Kidney glomerular epithelial cell (primary cell): ENCODE measurements at places on chromosomes 2 and 18.

GRCh38 chr18:42231284-42231683, 276.2 kb downstream of the PIK3C3 start:
- no peak for DNase-seq

GRCh38 chr2:239535413-239536144, 134.8 kb upstream of the HDAC4 start:
- DNase-seq: no peak

GRCh38 chr2:174219321-174219720, 29.0 kb downstream of the OLA1 start:
- no peak for DNase-seq

DNA sequence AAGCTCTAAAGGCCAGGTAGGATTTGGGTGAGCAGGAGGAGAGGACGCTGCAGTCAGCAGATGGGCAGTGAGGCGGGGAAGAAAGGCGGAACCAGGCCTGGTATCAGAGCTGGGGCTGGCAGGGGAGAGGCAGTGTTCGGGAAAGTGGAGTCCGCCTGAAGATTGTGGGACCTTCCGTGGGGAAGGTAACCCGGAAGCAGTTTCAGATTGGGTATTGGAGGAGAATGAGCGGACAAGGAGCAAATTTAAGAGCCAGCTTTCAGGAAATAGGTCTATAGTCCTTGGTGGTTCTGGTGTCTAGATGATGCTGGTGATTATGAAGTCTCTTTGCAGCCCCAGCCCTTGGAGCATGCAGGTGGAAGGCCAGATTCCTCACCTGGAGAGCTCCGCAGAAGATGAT, 51.0 kb downstream of the TCF7L1 start:
- no peak for DNase-seq

DNA sequence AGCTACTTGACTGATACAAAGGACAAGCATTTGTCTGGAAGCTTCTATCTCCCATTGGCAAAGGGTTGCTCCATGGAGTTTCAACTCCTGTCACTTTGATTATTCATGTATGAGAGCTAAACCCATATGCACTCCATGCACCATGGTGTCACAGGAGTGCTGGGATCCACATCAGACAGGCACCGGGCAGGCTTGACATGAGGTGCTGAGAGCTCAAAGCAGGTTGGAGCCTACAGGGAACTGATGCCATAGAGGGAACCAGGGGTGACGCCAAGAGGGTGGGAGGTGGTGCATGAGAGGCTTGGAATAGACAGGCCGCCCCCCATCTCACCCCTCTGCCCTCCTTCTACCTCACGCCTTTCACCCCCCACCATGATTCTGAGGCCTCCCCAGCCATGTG, 199.8 kb upstream of the CCDC68 start:
- DNase-seq: no peak

DNA sequence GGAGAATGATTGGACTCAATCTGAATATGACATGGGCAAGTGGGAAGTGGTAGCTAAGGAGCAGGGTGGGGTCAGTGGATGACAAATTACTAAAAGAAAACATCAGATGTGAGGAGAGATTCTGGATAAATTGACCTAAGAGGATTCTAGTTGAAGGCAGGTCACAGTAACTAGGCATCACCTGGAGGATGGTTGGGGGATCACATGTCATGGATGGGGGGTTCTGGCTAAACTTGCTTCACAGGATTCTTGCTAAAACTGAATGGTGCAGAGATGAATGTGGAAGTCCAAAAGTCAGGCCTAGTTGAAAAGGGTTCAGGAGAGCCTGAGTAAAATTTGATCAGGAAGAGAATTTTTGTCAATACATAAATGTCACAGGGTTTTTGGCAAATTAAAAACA, 18.3 kb downstream of the CLHC1 start:
- no peak for DNase-seq

DNA sequence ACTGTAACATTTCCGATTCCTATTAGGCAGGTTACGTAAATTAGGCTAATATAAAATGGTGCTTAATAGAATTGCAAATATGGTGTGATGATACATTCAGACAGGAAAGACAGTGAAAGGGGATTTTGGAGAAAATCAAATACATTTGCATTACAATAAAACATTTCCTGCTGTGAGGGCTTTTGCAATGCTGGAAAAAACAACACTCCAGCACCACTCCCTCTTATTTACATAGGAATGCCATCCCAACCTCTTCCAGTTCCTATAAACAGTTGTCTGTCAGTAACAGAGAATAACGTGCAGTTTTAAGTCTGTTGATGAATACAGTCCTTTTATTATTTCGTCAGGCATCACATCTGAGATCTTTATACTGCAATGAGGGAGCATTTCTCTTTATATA, 298.8 kb upstream of the FANCL start:
- DNase-seq: no peak

DNA sequence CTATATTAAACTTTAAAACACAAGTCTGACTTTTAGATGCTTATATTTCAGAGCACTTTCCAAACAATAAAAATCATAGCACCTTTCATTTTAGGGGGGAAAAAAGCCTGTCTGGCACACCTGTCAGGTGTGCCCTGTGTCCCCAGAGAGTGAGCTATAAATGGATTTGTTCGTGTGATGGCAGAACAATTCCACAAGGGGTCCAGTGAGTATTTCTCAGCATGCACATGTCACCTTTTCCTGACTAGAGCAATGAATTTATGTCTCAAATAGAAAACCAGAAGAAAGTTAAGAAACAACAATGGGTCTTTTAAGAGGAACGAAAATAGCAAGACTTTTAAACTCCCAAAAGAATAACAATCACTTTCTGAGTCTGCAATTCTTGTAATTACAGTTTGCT, 55.9 kb downstream of the ACVR1C start:
- peak; percentile 7 for DNase-seq

- peak; percentile 31 for DNase-seq
These were observed 44.5 kb downstream of the COMMD1 start for GRCh38 chr2:61949714-61950560.
